ENCODE measurements at places on chromosomes 3 and 15.

- DNase-seq: no peak
These were observed 9.5 kb downstream of the MYEF2 start for GRCh38 chr15:48168616-48169015.

GRCh38 chr3:11564577-11565001, 79.1 kb downstream of the VGLL4 start:
- no peak for DNase-seq

DNA sequence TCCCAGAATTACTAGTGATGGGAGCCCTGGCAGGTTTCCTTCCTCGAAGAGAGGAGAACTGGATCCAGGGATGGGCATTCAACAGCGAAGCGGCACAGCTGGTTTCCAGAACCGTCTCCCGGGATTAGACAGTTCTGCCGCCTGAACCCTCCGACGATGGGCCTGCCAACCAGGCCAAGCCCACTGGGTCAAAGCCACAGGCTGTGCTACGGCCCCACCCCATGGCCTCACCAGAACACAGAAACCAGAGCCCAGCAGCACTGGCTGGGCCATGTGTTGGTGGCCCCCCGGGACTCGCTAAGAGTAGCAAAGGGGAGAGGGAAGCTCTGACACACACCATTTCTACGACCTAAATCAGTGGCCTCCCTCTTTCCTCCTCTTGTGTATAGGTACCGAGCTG, 2.2 kb downstream of the C15orf62 start:
- no peak for DNase-seq

- peak; percentile 6 for DNase-seq
These were observed 789.8 kb downstream of the TUSC7 start for GRCh38 chr3:117499189-117499870.

GRCh38 chr3:184953401-184953800, 141.4 kb downstream of the VPS8 start:
- no peak for DNase-seq

GRCh38 chr3:47714606-47715005, 67.1 kb downstream of the SMARCC1 start:
- no peak for DNase-seq

- no peak for DNase-seq
These were observed 681.4 kb downstream of the MCTP2 start for GRCh38 chr15:94912760-94913159.

DNA sequence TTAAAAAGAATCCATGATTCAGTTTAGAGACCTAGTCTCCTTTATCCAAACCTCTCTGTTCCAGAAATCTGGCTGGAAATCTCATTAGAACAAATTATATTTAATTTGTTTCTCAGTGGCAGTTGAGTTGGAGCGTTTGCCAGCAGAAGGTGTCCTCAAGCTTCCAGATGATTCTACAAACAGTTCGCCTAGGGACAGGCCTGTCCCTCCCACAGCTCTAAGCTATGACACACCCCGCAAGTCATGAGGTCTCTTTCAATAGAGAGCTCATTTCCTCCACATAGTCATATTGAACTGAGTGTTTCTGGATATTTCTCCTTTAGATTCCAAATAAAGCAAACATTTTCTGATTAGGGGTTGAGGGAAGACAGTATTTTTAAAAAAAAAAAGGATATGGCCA, 230.3 kb downstream of the ATP8B4 start:
- no peak for DNase-seq

DNA sequence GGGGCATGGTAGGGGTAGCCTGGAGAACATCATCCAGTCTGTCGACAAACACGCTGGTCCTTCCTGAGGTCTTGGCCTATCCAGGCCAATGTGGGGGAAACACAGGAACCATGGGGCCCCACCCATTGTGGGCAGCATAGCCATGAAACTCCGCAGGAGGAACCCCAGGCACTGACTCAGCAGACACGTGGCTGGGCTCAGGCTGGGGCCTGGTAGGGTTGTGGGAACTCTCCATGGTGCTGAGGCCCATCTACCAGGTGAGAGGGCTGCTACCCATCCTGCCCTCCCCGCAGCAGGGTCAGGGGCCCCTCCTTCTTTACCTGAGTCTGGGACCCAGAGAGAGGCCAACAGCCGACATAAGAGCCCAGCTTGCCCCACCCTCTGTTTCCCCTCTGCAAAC, 22.6 kb upstream of the CACNA2D2 start:
- DNase-seq: peak; percentile 43

- no peak for DNase-seq
These were observed 65.7 kb upstream of the MRPL3 start for GRCh38 chr3:131568460-131568859.

GRCh38 chr3:29183346-29184087, 97.4 kb upstream of the RBMS3 start:
- peak; percentile 53 for DNase-seq

GRCh38 chr3:151168269-151169094, 34.5 kb downstream of the GPR171 start:
- peak; percentile 63 for DNase-seq

- DNase-seq: no peak
These were observed 49.0 kb downstream of the DUT start for GRCh38 chr15:48380198-48380597.

DNA sequence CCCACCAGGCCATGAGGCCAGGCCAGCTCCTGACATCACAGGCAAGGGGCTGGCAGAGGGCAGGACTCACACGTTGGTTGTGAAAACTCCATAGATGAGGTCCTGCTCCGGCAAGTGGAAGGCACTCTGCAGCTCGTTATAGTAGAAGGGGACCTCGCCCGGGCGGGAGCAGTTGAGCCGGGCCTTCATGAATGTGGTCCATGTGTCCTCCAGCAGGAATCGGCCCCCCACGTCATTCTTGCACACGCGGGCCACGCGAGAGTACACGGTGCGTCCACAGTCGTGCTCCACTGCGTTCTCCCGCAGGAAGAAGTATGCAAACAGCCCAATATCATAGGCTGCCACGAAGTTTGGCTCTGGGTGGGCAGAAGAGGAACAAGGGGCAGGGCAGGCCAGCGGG, 101.2 kb downstream of the SEMA5B start:
- no peak for DNase-seq

- DNase-seq: no peak
These were observed 146.8 kb downstream of the EPHB1 start for GRCh38 chr3:134941820-134942219.

- no peak for DNase-seq
These were observed 92.6 kb downstream of the CHDH start for GRCh38 chr3:53753518-53754183.

- DNase-seq: no peak
These were observed 31.6 kb downstream of the CHST2 start for GRCh38 chr3:143151004-143151731.

DNA sequence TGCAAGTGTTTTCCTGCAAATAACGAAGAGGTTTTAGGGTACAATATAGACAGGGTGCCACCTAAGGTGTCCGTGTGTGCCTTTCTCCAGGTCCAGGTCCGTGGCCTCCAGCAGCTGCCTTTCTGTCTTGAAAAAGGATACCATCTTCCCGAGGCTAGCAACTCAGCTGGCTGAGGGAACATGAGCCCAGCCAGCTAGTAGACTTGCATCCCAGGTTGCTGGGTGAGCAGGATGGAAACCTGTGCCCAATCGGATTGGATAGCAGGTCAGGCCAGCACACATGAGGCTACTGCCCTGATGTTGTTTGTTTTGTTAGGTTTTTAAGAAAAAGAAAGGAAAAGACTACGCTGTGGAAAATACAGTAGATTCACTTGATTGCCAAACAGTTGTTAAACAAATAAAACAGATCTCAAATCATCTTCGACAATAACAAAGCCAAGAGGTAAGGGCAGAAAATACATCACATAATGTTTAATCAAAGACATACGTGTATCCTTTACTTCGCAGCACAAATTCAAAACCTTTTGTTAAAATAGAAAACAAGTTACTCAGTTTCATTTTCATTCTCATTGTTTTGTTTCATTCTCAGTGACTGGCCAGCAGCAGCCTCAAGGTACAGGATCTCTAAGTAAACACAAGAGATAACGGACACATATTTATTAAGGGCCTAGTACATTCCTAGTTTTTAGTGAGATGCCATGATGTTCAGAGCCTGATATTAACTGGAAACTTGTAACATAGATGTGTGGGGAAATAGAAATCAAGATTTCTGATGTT, 661.2 kb upstream of the NR2F2 start:
- peak; percentile 53 for DNase-seq

DNA sequence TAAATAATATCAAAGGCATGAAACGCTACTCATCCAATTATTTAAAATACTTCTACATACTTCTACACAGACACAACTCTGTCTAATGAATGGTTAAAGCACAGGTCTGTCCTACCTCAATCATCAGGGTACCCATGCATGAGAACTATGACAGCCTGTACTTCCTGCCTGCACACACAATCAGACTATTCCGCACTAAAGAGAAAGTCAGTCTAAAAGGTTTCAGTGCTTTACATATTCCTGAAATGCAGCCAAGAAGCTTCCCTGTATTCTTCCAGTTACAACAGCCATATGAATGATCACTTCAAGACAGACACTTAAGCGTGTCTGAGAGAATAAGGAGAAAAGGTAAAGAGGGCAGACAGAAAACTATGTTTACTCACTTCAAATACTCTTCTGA, 58.8 kb downstream of the TUBGCP4 start:
- no peak for DNase-seq

DNA sequence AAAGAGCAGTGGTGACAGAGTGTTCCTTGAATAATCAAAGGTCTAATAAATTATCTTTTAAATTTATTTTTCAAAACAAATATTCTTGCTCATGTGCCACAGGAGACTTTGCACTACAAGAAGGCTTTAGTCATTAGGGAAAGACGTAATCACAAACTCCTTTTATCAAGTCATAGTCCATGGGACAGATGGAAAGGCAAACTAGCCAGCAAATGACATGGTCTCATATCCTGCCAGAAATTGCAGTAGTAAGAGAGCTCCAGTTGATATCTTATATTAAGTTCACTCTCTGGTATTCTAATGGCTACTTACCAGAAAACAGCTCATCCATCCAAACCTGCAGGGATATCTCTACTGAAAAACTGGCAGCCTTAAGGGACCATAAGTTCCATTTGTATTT, 225.0 kb upstream of the TP63 start:
- DNase-seq: no peak

DNA sequence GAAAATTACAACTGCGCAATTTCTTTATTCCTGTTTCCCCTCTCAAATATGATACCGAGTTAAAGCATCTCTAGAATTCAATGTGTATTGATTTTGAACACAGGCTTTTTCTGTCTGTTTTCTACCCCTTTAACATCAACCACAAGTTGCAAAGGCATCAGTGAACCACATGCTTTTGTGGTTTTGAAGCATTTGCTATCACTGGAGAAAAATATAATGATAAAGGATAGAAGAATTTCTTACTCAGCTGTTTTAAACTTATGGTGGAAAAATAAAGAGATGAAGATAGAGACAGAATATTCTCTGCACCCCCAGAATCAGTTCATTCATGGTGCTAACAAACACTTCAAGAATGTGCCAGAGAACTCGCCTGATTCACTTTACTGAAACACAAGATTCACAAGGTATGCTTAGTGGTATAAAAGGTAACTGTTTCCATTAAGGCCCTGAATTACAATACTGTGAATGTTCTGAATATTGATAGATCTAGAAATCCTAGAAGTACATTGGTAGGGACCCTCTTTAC, 9.5 kb upstream of the DPPA4 start:
- no peak for DNase-seq

DNA sequence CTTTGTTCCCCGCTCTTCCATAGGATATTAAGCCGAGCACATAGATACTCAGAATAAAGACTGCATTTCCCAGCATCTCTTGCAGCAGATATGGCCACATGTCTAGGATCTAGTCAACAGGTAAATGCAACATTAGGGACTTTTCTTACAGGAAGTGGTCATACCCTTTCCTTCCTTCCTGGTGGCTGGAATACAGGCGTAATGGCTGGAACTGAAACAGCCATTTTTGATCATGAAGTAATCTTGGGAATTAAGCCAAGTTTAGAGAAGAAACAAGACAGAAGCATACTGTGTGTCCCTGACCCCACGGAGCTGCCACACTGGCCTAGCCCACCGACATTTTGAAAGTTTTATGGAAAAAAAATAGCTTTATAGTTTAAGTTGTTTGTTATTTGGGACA, 234.0 kb downstream of the XXYLT1 start:
- DNase-seq: no peak

GRCh38 chr3:98232489-98232888, 31.6 kb upstream of the OR5H6 start:
- no peak for DNase-seq

GRCh38 chr3:114405202-114405990, 111.6 kb downstream of the TIGIT start:
- no peak for DNase-seq

DNA sequence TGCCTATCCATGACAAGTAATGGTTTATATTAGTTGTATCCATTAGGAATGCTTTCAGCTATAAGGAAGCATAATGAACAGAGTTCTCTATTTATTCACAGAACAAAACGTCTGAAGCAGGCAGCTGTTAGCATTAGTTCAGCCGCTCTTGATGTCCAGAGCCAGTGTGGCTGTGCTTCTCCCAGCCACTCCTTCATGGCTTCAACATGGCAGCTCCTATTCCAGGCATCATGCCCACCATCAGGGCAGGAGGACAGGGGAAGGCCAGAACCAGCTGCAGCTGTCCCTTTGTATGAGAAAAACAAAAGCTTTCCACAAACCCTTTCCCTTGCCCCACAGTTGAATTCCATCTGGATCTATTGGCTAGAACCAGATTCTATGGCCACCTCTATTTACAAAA, 12.9 kb upstream of the SNRK start:
- no peak for DNase-seq

GRCh38 chr15:65069179-65069578, 1.4 kb upstream of the RASL12 start:
- peak; percentile 96 for DNase-seq

GRCh38 chr15:91908391-91908790, 54.9 kb downstream of the SLCO3A1 start:
- peak; percentile 8 for DNase-seq

GRCh38 chr15:101162701-101163483, 89.0 kb downstream of the CHSY1 start:
- DNase-seq: peak; percentile 66

- DNase-seq: no peak
These were observed 138.4 kb downstream of the ATG7 start for GRCh38 chr3:11410564-11410963.

GRCh38 chr3:136818769-136819391, at the start of gene SLC35G2:
Gene SLC35G2, plus strand, starts transcription at chr3:136819126. Its CDS starts 35,335 bp downstream, at chr3:136854461.
- DNase-seq: peak; percentile 49

GRCh38 chr15:70062321-70062956, 35.3 kb downstream of the TLE3 start:
- DNase-seq: peak; percentile 88

- DNase-seq: peak; percentile 43
These were observed 9.4 kb downstream of the TP53BP1 start for GRCh38 chr15:43483297-43484128.

DNA sequence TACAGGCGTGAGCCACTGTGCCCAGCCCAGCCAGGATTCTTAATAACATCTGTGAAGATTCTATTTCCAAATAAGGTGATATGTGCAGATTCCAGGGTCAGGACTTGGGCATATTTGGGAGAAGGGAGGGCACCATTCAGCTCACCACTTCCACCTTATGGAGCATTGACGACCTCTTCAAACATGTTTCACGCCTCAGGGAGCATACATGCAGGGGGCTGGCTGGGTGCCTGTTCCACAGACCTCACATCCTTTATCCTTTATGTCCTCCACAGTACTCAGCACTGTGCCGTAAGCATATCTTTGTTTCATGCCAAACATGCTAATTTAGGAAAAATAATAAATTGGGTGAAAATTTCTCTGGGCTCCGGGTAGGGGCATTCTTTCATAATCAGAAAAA, 229.0 kb downstream of the THSD4 start:
- no peak for DNase-seq
